ENCODE measurements at places on chromosomes 12 and 14. TPM values are rescaled to one million over a fixed set of nuclear protein-coding genes. Genes with fewer than 3 reads are reported as not detected.

DNA sequence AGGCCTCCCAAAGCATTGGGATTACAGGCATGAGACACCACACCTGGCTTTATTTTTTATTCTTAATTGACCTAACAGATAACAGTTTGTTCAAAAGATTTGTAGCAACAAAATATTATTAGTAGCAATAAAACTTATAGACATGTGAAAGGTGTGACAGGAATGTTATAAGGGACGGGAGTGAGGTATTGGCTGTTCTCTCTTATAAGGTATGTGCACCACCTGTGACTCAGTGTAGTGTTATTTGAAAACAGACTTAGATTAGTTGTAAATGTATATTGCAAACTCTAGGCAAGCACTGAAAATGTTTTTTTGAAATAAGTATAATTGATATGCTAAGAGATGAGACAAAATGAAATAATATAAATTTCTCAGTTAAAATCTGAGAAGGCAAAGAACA, 57.8 kb downstream of the KLRG1 start:
- DNase-seq = no peak
- H3K4me1 ChIP-seq = no peaks in the 10 kb centered on the region
- H3K36me3 ChIP-seq = no peaks in the 10 kb centered on the region
- no peak overlapping the region for H3K27ac ChIP-seq

DNA sequence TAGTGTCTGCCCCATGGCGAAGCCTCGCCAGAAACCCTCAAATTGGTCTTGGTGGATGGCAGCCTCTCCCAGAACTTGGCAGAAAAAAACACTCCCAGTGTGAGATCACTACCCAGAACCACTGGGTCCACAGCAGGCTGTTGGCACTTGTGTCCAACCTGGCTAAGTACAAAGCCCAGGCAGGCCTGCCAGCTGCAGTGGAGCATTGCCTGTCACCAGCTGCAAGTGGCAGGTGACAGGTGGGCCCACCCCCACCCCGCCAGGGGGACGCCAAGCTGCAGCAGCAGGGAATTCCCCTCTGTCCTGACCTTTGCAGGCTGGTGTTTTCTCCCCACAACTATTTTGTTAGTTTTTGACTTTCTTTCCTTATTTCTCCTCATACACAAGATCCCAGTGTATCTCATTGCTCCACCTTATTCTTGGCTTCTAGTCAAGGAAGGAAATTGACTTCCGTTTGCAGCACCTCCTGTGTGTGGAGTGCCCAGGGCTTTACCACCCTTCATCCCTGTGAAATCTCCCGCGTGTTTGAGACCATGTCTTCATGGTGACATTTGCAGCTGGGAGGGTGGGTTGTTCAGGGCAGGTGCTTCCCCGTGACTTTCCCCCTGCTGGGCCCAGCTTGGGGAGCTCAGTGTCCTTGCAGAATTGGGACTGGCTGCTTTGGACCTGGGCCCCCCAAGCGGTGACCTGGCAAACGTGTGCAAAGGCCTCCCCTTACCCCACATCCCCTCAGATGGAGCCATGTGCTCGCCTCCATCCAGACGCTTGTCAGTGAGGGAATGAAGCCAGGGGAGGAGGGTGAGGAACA, 73.8 kb upstream of the RIN3 start:
- no peaks in the 10 kb centered on the region for H3K36me3 ChIP-seq
- DNase-seq = no peak
- no peaks in the 10 kb centered on the region for H3K27me3 ChIP-seq
- H3K27ac ChIP-seq = no peak overlapping the region

The IFNG gene
- not detected for total RNA-seq

The SSPN gene
- total RNA-seq = 40.3 TPM

The CD69 gene
- total RNA-seq = 0.88 TPM

- no peaks in the 10 kb centered on the region for H3K27me3 ChIP-seq
- DNase-seq = peak; percentile 64
- peak overlapping the region; percentile 60 for H3K27ac ChIP-seq
These were observed 22.4 kb downstream of the SLC7A8 start for GRCh38 chr14:23160924-23161522.

DNA sequence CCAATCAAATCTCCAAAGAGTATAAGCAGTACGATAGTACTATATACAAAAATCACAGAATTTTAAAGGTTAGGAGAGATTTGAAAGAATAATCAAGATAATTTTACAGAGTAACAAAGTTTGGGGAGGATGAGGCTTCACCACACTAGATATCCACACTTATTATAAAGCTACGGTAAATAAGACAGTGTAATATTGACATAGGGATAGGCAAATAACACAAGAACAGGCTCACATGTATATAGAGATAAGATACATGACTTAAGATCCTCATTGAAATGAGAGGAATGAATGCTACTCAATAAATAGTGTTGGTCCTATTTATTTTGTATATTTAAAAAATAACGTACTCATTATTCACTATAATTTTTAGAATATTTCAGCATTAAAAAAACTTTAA, 26.2 kb downstream of the NUMB start:
- no peak overlapping the region for H3K27ac ChIP-seq
- H3K4me3 ChIP-seq = no peak overlapping the region
- H3K27me3 ChIP-seq = no peaks in the 10 kb centered on the region
- DNase-seq = no peak
- no peaks in the 10 kb centered on the region for H3K36me3 ChIP-seq

GRCh38 chr14:97523936-97524335, 726.8 kb downstream of the VRK1 start:
- H3K36me3 ChIP-seq = no peaks in the 10 kb centered on the region
- no peaks in the 10 kb centered on the region for H3K4me1 ChIP-seq
- H3K4me3 ChIP-seq = no peak overlapping the region
- DNase-seq = no peak

DNA sequence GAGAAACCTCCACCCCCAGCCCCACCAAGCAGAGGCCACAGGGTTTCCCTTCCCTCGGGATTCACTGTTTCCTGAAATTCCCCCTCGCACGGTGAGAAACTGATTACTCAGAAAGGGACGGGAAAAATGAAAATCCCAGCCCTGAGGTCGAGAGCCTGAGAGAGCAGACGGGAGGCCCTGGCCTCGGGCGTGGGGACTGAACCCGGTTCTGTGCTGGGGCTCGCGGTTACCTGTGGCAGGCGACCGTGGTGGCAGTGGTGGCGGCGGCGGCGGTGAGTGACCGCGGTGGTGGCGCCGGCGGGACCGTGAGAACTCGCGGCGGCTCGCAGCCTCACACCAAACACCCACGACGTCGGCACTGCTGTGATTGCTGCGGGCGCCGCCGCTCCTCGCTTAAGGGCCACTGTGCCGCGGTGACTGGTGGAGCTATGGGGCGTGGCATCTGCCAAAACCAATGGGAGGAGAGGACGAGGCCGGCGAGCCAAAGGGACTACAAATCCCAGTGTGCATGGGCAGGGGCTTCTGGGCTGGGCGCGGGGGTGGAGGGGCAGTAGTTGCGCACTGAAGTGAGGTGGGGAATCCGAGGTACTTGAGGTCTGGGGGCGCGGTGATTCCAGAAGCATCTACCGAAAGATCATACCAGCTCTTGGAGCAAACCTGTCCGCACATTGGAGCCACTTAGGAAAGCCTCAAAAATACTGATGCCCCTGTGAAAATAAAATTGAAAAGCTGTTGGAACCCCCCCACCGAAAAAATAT, at the start of gene LGMN:
Gene LGMN (minus strand): TSS at position 369 of the 758 bp plus-strand sequence. CDS start 15,841 bp downstream, outside the sequence.
- H3K36me3 ChIP-seq = no peaks in the 10 kb centered on the region
- H3K27ac ChIP-seq = peak within 1 kb of the TSS; percentile 76
- no peaks in the 10 kb centered on the region for H3K27me3 ChIP-seq
- peak; percentile 92 for DNase-seq
- H3K4me3 ChIP-seq = peak within 1 kb of the TSS; percentile 78
- no peaks in the 10 kb centered on the region for H3K4me1 ChIP-seq

- no peaks in the 10 kb centered on the region for H3K4me1 ChIP-seq
- no peak overlapping the region for H3K4me3 ChIP-seq
These were observed 57.6 kb downstream of the SPTSSA start for GRCh38 chr14:34404416-34404815.

DNA sequence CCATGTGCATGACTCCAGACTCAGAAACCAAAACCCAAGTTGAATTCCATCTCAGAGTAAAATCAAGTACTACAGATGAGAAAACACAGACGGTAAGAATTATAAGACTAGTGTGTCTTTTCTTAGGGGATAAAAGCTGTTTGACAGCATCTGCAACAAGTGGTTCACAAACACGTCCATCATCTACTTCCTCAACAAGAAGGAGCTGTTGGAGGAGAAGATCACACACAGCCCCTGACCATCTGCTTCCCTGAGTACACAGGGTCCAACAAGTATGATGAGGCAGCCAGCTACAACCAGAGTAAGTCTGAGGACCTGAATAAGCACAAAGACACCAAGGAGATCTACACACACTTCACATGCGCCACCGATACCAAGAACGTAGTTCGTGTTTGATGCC, 110.7 kb upstream of the ATF7IP start:
- peaks cover 8% of the 10 kb centered on the region for H3K4me1 ChIP-seq
- no peak overlapping the region for H3K27ac ChIP-seq
- DNase-seq = no peak
- H3K36me3 ChIP-seq = no peaks in the 10 kb centered on the region

- no peak overlapping the region for H3K27ac ChIP-seq
- H3K27me3 ChIP-seq = no peaks in the 10 kb centered on the region
- no peaks in the 10 kb centered on the region for H3K4me1 ChIP-seq
- no peak for DNase-seq
- H3K4me3 ChIP-seq = no peak overlapping the region
These were observed 12.4 kb downstream of the OAS3 start for GRCh38 chr12:112950701-112951100.

DNA sequence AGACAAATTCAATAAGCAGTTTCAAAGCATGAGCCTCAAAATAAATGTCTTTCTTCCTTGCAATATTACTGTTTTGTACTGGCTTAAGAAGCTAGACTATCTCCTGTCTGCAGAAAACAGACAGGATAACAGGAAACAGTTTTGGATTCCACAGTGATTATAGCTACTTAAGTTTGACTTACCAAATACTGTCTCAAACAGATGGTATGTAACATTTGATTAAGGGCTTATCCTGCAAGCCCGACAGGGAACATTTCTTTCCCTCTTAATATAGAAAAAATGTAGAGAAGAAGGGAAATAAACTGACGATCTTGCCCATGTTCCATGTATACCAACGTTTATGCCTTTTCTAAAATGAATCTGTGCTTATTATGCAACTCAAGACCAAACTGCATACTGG, 179.9 kb upstream of the EEA1 start:
- H3K36me3 ChIP-seq = no peaks in the 10 kb centered on the region
- no peak for DNase-seq
- no peak overlapping the region for H3K27ac ChIP-seq
- H3K4me3 ChIP-seq = no peak overlapping the region
- H3K27me3 ChIP-seq = no peaks in the 10 kb centered on the region
- H3K4me1 ChIP-seq = no peaks in the 10 kb centered on the region

The FBRSL1 gene
- 58.5 TPM for total RNA-seq

DNA sequence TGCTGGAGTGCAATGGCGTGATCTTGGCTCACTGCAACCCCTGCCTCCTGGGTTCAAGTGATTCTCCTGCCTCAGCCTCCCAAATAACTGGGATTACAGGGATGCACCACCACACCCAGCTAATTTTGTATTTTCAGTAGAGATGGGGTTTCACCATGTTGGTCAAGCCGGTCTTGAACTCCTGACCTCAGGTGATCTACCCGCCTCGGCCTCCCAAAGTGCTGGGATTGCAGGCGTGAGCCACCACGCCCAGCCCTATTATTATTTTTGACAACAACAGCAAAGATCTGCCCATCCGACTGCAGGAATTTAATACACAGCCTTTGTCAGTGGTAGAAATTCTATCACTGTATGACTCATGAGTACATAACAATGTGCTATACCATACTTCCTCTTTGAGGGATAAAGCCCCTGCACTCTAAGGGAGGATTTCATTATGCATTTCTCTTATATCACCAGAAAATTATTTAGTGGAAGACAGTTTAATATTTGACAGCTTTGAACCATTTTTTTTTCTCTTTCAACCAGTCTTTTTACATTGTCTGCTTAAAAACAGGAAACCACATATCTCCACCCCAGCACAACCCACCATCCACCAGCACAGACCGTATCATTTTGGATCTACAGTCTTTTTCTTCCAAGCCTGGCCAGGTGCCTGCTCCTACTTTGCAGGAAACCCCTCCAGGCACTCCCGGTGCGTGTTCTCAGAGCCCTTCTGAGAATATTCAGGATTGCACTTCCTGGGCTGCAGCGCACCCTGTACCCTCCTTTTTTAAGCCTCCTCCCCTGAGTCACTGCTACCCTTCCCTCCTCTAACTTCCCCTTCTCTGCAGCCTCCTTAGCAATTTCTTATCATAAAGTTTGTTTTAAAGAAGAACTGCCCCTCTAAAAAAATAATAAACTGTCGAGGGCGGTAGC, 594 bp downstream of the ARHGDIB start:
- no peaks in the 10 kb centered on the region for H3K27me3 ChIP-seq
- H3K4me1 ChIP-seq = no peaks in the 10 kb centered on the region
- peak overlapping the region; percentile 28 for H3K4me3 ChIP-seq
- DNase-seq = no peak
- peak overlapping the region; percentile 82 for H3K27ac ChIP-seq

GRCh38 chr12:106417926-106418910, 60.7 kb downstream of the POLR3B start:
- H3K4me3 ChIP-seq = no peak overlapping the region
- H3K4me1 ChIP-seq = no peaks in the 10 kb centered on the region
- H3K27ac ChIP-seq = peak overlapping the region; percentile 37
- no peaks in the 10 kb centered on the region for H3K36me3 ChIP-seq
- no peaks in the 10 kb centered on the region for H3K27me3 ChIP-seq

The ASCL1 gene
- total RNA-seq = not detected

The KLRG1 gene
- not detected for total RNA-seq

The FAM181A gene
- total RNA-seq = 0.48 TPM

DNA sequence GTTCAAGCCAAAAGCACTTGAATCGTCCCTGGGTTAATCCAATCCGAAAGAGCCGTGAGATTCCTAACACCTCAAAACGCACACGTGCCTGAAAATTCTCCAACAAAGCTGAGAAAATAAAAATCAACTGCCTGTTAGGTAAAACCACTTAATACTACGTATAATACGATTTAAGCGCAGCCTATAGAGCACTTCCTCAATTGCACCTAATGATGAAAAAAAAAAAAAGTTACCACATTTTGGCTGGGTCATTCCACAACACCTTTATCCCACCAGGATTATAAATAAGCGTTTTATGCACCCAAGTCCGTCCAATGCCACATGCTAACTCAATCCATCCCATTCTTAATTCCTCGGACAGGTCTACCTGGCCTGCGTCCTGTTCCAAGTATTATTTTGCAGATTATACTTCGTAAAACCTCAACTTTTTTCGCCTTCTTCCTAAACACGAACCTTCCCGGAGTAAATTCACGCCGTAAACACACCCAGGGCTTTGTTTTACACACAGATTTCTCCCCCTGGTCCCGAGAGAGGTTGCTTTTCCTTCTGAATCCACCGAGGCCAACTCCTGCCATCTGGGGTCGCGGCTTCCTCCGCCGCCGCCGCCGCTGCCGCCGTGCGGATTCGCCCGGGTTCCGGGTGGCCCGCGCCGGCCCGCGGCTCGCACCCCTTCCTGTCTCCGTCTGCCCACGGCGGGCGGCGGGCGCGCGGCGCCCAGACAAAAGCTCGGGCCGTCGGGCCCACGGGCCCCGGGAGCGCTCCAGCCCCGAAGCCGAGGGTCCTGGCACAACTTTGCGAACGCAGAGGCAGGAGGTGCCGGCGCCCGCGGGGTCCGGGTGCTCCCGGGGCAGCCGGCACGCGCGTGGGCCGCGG, 66.2 kb downstream of the RNF34 start:
- H3K27me3 ChIP-seq = no peaks in the 10 kb centered on the region
- peak overlapping the region; percentile 50 for H3K4me3 ChIP-seq
- H3K4me1 ChIP-seq = no peaks in the 10 kb centered on the region
- no peaks in the 10 kb centered on the region for H3K36me3 ChIP-seq

GRCh38 chr12:12018454-12018853, 52.3 kb upstream of the BCL2L14 start:
- no peaks in the 10 kb centered on the region for H3K4me1 ChIP-seq
- DNase-seq = no peak

Measured in uterus (tissue), 4 donors.